ENCODE measurements at places on chromosomes 12 and 14.

DNA sequence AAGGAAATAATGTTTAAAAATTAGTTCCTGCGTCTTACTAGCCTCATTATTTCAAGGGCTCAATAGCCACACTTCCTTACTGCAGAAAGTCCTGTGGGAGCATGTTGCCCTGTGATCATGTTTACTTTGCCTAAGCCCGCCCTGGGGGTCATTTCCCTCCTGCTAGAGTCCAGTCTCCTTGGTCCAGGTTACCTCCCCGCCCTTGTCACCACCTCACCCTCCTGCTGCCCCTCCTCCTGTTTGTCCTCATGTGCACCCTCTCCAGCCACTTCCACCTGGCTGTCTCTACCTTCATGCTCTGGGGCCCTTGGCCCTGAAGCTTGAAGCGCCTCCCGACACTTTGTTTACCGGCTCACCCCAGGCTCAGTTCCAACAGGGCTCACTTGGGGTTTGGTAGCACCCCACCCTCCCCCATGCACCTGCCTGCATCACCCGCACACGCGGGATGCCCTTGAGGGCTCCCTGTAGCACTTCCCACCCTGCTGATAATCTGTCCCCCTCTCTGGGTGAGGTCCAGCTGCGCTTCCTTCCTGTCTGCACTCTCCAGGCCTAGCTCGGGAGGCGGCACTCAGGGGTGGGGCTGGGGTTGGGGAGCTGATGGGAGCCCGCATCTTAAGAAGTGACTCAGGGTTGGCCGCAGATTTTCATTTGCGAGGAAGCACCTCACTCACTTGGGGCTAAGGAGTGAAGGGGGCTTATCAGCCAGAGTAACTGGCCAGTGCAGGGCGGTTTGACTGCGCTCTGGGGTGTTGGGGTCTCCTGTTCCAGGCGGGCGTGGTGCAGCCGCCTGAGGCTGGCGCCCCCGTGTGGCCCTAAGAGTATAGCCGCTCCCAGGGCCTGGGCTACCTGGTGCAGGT lies 40.1 kb downstream of the SMIM41 start:
- DNase-seq, result no peak

- no peak for DNase-seq
These were observed 254.4 kb upstream of the CCDC196 start for GRCh38 chr14:66231820-66232219.

DNA sequence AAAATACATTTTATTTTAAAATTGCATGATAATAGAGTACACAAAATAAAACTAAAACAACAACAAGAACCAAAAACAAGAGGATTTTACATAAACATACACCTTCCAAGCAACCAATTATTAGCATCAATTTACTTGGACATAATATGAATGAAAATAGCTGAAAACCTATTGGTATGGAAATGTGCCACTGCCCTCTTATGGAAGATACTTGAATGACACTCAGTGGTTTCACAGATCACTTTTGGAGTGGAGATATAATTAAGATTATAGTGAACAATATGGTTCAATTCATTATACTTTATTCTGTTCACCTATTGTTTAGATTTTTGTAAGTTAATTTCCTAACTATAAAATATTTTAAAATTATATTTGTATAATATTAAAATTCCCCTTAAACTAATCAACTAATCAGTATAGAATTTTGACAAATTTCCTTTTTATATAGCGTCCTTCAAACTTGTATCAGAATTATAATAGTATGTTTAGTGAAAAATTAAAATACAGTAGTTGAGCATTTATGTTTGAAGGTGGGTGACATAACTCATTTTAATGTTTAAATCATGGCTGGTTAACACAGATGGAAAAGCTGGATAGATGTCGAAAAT lies 70.1 kb downstream of the SLC6A15 start:
- no peak for DNase-seq

DNA sequence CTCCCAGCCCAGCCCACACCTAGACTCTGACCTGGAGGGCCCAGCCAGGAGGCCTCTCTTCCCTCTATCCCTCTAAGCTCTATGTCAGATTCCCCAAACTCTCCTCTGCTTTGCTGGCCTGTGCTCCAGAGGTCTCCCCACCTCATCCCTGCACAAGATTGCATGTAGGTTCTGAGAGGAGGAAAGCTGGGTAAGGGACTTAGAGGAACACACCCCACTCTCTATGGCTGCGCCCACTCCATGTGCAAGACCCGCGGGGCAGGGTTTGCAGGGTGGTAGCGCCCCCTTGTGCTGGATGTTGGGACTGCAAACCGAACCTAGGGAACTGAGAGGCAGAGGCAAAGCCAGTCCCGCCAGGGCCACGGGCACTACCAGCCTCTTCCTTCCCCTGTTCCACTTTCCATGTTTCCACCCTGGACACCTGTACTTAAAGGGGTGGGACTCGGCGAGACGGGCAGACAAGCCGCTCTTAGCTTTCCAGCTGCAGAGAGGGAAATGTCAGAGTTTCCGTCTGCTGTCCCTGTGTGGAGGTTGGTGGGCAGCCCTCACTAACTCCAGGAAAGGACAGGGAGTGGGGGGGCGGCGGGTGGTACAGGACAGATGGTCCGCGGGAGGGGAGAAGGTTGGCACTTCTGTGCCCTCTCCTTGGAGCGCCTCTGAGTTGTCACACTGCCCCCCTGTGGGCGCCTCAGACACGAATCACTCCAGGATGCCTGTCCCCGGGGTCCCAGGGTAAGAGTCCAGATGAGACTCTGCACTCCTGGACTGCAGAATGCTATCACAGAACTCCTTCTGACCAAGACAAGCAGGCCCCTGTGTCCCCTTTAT lies 16.8 kb downstream of the MMP14 start:
- peak; percentile 93 for DNase-seq

DNA sequence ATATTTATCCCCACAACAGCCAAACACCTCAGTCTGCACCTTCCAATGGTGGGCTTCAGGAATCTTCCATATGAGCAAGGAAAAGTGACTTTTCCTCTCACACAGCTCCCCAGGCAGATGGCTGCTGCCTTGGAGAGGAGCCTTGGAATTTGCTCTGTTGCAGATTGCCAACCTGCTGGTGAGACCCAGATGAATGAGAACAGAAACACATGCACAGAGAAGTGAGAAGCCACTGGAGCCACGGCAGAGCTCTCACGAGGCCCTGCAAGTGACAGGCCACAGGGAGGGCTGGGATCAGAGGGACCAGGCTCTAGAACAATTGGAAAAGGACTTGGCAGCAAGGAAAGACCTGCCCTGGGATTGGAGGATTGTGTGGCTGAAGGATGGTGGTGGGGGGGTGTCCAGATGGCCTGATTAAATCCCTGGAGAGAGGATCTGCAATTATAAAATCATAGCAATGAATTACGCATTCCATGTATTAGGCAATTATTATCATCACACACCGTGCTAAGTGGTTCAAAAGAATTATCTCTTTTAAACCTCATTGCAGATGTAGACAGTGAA lies 84.9 kb upstream of the PWP1 start:
- DNase-seq, result no peak

- DNase-seq, result no peak
These were observed 27.5 kb downstream of the SLC25A29 start for GRCh38 chr14:100278702-100279101.

- DNase-seq, result no peak
These were observed 39.4 kb downstream of the MVK start for GRCh38 chr12:109612975-109613502.

GRCh38 chr12:58883576-58884334 lies 36.5 kb downstream of the LRIG3 start:
- no peak for DNase-seq

- no peak for DNase-seq
These were observed 319.7 kb downstream of the MED13L start for GRCh38 chr12:115957686-115958290.

DNA sequence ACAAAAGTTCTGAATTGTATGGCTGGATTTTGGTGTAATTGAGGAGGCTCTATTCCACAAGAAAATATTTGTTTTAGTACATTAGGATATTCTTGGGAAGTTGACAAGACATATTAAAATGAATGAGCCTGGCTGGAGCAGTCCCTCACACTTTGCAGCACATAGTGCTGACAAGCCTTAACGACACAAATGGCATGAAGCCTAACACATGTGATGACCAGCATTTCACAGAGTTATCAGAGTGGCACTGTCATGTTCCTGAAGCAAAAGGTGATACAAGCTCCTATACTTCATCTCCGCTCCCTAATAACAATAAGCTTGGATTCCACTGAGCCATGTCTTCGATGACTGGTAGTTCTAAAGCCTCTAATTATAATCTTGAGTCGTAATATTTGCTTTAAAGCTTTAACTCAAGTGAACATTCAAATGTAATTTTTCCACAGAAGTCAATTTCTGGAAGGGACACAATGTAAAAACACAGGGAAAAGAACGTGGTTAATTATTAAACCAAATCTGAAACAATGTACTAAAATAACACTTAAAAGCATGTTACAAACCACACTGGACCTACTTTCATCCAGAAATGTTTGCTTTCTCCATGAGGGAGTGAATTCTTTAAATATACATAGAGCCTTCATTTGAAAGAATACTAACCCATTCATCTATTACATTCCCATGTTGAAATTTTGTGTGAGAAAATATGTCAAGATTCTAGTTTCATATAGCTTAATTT lies 49.6 kb downstream of the GRIP1 start:
- no peak for DNase-seq

- DNase-seq, result peak; percentile 62
These were observed at the start of gene CCDC88C for GRCh38 chr14:91417120-91417982. TSS of gene CCDC88C (minus strand) at chr14:91417820. CDS start at chr14:91417690, 130 bp downstream.

GRCh38 chr12:112308652-112309051 lies 73.6 kb downstream of the HECTD4 start:
- no peak for DNase-seq

GRCh38 chr12:45416126-45416525 lies 200.2 kb downstream of the ANO6 start:
- no peak for DNase-seq

GRCh38 chr12:17304503-17305347 lies 698.8 kb upstream of the LMO3 start:
- DNase-seq, result no peak

DNA sequence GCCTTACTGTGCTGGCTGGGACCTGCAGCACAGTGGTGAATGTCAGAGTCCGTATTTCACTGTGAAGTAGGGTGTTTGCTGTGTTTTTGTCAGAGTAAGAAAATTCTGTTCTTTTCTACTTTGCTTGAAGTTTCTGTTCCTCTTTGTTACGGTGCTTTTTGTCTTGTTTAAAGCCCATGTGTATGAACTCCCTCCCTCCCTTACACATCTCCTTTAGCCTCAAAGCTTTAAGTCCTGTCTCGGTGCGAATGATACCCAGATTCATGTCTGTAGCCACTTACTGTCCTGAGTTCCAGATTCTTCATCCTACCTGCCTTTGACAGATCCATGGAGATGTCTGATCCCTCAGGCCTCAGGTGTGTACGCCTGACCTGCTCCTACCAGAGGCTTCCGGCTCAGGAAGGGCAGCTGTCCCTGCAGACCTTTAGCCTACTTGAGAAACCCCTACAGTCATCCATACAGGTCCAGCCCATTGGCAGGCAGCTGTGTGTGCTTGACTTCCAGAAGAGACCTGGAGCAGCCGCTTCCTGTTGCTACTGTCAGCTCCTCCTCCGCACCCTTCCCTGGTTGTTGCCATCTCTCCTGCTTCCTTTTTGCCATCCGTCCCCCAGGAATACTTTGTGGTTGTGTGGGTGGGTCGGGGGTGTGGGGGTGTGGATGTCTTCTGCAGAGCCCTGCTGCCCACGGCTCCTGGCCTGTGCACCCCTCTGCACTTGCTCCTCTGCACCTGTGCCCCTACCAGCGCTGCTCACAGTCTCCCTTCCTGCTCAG lies 72.9 kb downstream of the DDX51 start:
- no peak for DNase-seq

DNA sequence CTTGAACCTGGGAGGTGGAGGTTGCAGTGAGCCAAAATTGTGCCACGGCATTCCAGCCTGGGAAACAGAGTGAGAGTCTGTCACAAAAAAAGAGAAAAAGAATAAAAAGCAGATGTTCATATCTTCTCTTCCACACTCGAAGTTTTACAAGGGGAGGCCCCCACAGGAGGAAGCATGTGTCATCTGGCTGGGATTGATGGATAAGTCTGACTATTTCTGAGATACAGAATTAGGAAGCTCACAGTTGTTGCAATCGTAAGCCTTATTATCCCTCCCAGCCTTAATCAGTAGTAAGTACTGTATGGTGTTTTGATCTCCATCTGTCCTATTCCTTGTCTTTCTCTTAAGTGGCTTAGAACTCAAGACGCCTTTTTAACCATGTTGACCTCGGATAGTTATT lies 31.9 kb upstream of the RASSF8 start:
- no peak for DNase-seq

DNA sequence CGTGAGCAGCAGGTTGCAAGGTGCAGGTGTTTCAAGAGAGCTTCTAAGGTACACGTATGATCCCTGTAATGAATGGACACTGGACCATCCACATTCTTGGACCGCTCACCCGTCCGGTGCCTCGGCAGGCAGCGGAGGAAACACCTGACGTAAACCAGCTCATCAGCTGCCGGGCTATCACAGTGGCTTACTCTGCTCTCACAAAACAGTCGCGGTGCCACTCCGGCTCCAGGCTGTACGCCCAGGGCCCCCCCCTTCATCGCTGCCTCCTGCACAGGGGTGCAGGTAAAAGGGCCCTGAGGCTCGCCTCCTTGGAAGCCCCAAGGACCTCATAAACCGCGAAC lies 436 bp downstream of the VPS33A start:
- DNase-seq, result no peak

- no peak for DNase-seq
These were observed 11.1 kb downstream of the ERP27 start for GRCh38 chr12:14927267-14927666.

DNA sequence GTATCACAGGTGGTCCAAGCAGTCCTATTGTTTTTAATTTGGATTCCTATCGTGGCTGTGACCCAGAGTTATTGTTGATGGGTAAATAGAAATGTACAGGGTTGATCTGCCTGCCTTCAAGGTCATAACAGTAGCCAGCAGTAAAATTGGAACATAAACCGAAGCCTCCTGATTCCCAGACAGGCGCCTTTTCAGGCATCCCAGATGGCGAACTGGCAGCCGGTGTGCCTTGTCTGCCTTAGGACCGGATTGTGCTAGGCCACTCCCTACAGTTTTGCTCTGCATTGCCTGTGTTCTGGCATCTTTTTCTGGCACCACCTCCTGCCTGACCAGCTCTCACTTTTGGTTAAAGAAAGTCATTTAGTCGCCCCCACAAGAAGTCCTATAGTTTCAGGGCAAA lies 22.2 kb downstream of the TMEM117 start:
- no peak for DNase-seq

- DNase-seq, result no peak
These were observed 170.6 kb downstream of the OTOGL start for GRCh38 chr12:80269803-80270552.

DNA sequence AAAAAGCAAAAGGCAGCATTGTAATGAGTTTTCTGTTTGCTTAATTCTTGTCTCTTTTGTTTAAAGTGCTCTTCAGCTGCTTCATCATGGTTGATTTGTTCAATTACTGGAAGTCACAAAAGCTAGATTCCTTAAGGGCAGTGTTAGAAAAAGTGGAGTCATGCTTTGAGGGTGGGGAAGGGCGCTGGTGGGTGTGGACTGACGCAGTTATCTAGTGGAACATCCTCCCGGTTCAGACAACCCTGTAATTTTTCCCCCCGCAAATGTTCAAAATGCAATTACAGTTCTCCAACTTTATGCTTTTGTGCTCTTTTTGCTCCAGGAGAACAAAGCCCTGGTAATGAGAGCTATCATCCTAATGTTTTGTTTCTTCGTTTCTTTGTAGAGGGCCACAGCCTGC lies 2.1 kb downstream of the AKAP6 start:
- no peak for DNase-seq

GRCh38 chr12:6226002-6226678 lies 25.9 kb downstream of the CD9 start:
- no peak for DNase-seq

- no peak for DNase-seq
These were observed 32.6 kb upstream of the PZP start for GRCh38 chr12:9240776-9241175.
